HFFc6 (cell line): ENCODE measurements at places on chromosomes 2 and 18. TPM values are rescaled to one million over a fixed set of nuclear protein-coding genes. Genes with fewer than 3 reads are reported as not detected.

DNA sequence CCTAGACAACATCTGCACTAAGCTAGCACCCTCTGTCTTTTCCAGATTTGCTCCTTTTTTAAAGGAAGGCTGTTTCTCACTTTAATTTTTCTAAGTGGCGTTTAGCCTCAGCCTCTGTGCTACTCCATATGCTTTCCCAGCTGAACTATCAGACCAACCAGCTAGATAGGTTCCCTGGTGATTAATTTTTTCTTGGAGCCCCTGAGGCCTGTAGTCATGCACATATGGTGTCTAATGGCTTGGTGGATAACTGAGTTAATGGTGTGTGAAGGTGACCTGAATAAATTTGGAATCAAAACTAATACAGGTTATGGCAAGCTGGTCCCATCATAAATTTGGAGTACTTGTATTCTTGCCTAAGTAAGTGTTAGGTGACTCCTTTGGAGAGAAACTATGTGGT lies 135.5 kb downstream of the MGAT5 start:
- H3K4me1 ChIP-seq = peaks cover 28% of the 10 kb centered on the region
- no peak overlapping the region for H3K4me3 ChIP-seq
- no peak overlapping the region for H3K27ac ChIP-seq
- no peak for DNase-seq
- H3K36me3 ChIP-seq = peaks cover 24% of the 10 kb centered on the region

- peaks cover 33% of the 10 kb centered on the region for H3K36me3 ChIP-seq
- H3K4me3 ChIP-seq = peak overlapping the region; percentile 41
- H3K27me3 ChIP-seq = no peaks in the 10 kb centered on the region
- peaks cover 76% of the 10 kb centered on the region for H3K4me1 ChIP-seq
- peak; percentile 99 for DNase-seq
- peak overlapping the region; percentile 90 for H3K27ac ChIP-seq
These were observed 12.5 kb upstream of the SLC38A11 start for GRCh38 chr2:164967781-164968228.

GRCh38 chr18:77121523-77121922 lies 11.1 kb downstream of the MBP start:
- H3K27me3 ChIP-seq = peaks cover 2% of the 10 kb centered on the region; the same call in 1 of the 2 replicates
- no peak for DNase-seq
- H3K27ac ChIP-seq = no peak overlapping the region
- H3K36me3 ChIP-seq = no peaks in the 10 kb centered on the region
- peaks cover 9% of the 10 kb centered on the region; the same call in 1 of the 2 replicates for H3K4me1 ChIP-seq

DNA sequence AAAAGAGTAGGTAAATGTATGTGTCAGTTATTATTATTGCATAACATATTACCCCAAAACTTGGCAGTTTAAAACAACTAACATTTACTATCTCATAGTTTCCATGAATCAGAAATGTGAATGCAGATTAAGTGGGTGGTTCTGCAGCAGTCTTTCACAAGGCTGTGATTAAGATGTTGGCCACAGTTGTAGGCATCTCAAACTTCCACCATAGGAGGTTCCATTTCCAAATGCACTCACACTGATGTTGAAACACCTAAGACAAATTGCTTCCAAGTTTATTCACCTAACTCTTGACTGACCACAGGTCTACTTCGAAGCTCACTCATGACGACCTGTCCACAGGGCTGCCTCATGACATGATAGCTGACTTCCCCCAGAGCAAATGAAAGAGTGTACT lies 360.8 kb downstream of the GRB14 start:
- no peak for DNase-seq
- H3K27ac ChIP-seq = no peak overlapping the region
- no peak overlapping the region for H3K4me3 ChIP-seq
- no peaks in the 10 kb centered on the region for H3K27me3 ChIP-seq

- H3K27me3 ChIP-seq = peaks cover 49% of the 10 kb centered on the region
- H3K4me1 ChIP-seq = no peaks in the 10 kb centered on the region
- no peaks in the 10 kb centered on the region for H3K36me3 ChIP-seq
- no peak overlapping the region for H3K27ac ChIP-seq
These were observed 6.3 kb upstream of the PKDCC start for GRCh38 chr2:42041377-42042127.

GRCh38 chr2:211881449-211881848 lies 657.2 kb downstream of the ERBB4 start:
- H3K4me3 ChIP-seq = no peak overlapping the region
- DNase-seq = no peak
- no peak overlapping the region for H3K27ac ChIP-seq

DNA sequence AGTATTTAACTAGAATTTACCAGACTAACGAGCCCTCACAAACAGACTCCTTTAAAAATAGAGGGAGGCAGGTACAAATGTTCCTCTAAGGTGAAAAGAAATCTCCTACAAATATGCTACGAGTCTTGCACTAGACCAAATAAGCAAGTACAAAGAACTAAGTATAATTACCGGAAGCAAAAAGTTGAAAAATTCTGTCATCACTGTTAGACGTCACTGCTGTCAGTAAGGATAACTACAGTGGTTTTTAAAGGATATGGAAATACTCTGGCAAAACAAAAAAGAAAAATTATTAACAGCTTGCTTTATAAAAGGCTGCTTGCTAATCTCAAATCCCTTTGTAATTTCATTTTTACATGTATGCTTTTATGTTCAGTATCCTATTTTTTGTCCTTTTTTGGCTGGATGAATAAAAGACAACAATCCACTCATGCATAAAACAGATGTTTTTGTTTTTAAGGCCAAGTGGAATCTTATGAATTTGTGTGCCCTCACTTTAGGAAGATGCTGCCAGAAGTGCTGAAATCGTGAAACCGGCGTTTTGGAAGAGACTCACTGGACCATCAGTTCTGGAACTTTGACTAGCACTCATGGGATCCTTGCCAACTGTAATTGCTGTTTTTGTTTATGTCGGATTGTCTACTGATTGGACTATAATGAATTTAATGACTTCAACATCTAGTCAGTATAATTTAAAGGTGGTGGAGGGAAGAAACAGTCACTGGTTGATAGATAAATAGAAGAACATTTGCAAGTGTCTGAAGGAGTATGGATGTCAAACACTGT lies 6.7 kb downstream of the ZNF521 start:
- no peak overlapping the region for H3K27ac ChIP-seq
- DNase-seq = peak; percentile 8
- H3K36me3 ChIP-seq = no peaks in the 10 kb centered on the region
- no peak overlapping the region for H3K4me3 ChIP-seq

GRCh38 chr18:79166702-79167101 lies 97.5 kb downstream of the ATP9B start:
- H3K4me3 ChIP-seq = no peak overlapping the region
- peaks cover 8% of the 10 kb centered on the region; the same call in 1 of the 2 replicates for H3K36me3 ChIP-seq
- H3K27ac ChIP-seq = no peak overlapping the region

- peaks cover 55% of the 10 kb centered on the region for H3K4me1 ChIP-seq
- H3K27me3 ChIP-seq = peaks cover 11% of the 10 kb centered on the region
- peak overlapping the region; percentile 100 for H3K4me3 ChIP-seq
These were observed 1.7 kb downstream of the RTN4 start for GRCh38 chr2:55048508-55049042.

DNA sequence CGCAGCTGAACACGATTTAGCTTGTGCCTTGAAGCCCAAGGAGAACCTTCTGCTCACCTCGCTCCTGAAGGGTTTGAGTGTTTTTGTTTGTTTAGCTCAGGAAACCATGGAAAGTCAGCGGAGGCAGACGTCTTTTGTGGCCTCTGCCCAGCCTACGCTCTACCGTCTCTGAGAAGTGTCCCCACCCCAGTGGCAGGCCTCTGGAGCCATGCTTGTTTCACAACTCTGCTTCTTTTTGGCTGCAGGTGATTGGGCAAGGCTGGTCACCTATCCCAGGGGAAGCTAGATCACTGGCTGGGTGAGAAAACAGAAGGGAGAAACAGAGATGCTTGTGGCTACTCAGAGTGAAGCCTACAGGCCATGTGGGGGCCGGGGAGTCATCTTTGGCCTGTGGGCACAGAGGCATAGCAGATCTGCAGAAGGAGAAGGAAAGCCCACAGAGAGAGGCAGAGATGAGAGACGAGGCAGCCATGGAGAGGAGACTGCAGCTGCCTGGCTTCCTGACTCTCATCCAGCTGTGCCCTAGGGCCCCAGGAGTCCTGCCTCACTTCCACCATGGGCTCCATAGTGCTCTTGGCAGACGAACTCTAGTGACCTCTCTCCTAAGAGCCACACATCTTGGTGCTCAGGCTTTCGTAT lies 50.1 kb downstream of the CIB4 start:
- H3K4me1 ChIP-seq = no peaks in the 10 kb centered on the region
- no peak for DNase-seq
- H3K36me3 ChIP-seq = no peaks in the 10 kb centered on the region
- no peak overlapping the region for H3K4me3 ChIP-seq

- no peaks in the 10 kb centered on the region for H3K27me3 ChIP-seq
- no peak overlapping the region for H3K4me3 ChIP-seq
These were observed 11.5 kb upstream of the GMCL1 start for GRCh38 chr2:69817729-69818501.

GRCh38 chr18:55380589-55380988 lies 207.4 kb downstream of the TCF4 start:
- no peak overlapping the region for H3K4me3 ChIP-seq
- H3K4me1 ChIP-seq = peaks cover 28% of the 10 kb centered on the region
- no peaks in the 10 kb centered on the region for H3K27me3 ChIP-seq
- H3K36me3 ChIP-seq = peaks cover 46% of the 10 kb centered on the region
- H3K27ac ChIP-seq = no peak overlapping the region

DNA sequence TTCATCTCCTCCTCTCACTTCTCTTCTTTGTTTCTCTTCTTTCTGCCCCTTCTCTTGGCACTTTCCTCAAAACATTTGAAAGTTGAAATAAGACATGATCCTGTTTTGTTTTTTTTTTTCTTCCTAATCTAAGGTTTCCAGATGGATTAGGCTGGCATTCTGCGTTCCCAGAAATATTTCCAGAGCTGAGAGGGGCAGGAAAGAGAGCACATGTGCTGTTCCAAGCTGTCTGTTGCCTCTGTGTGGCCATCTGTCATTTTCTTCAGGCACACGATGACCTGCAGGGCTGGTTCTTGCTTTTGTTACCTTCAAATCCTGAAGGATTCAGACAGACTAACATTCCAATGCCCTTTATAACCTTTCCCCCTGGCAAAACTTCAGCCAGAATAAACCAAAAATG lies 142.9 kb downstream of the RNF144A start:
- H3K36me3 ChIP-seq = 0 out of 2 replicates have a peak, but pooled peaks cover 5% of the 10 kb centered on the region
- DNase-seq = no peak
- H3K27me3 ChIP-seq = no peaks in the 10 kb centered on the region
- no peak overlapping the region for H3K27ac ChIP-seq

- no peaks in the 10 kb centered on the region for H3K36me3 ChIP-seq
- no peaks in the 10 kb centered on the region for H3K27me3 ChIP-seq
- no peak overlapping the region for H3K4me3 ChIP-seq
These were observed 313.0 kb upstream of the SLC39A10 start for GRCh38 chr2:195343942-195344530.

DNA sequence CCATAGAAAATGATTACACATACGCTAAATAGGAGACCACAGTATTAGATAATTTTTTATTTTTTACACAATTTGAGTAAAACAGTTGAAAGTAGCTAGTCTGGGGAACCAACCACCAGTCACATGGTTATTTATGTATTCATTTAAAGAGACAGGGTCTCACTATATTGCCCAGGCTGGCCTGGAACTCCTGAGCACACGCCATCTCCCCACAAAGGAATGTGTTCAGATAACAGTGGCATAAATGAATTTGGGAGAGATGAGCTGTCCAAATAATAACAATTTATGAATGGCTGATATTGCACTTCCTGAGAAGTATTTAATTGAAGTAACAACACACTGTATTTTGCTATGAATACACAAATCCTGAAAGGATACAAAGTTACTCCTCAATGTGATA lies 39.7 kb downstream of the KIDINS220 start:
- no peak overlapping the region for H3K4me3 ChIP-seq
- peaks cover 33% of the 10 kb centered on the region for H3K4me1 ChIP-seq
- no peak for DNase-seq
- peaks cover 47% of the 10 kb centered on the region for H3K36me3 ChIP-seq
- H3K27ac ChIP-seq = no peak overlapping the region

DNA sequence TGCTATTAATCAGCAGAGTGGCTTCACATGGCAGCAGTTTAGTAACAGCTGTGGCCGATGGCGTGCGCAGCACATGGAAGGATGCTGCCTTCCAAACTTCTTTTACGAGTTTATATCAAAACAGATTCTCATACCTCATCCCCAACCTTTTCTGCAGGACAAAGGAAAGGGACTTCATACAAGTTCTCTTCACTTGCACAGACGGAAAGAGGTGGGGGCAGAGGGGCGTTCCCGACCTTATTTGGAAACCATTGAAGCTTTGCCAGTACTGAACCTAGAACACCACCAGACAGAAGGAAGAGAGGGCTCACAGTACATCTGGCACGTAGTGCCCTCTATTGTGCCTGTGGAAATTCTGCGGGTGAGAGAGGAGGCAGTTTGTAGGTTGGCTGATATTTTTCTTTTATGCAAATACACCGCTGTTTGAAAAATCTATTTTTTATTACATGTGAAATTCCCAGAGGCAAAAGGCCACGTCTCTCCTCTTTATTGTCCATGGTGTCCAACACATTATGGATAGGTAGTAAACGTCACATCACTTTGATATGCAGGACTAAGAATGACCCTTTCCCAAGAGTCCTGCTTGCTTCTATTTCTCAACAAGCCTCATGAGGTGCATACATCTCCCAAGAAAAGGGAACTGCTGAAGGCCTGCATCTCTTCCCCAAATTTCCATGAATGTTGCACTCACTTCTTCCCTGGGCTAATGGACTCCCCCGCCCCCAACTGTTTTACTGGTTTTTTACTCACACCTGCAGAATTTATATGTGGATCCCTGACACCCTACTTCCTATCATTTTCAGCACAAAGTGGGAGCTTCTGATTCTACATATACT lies 31.3 kb downstream of the COLEC12 start:
- H3K27ac ChIP-seq = no peak overlapping the region
- H3K36me3 ChIP-seq = no peaks in the 10 kb centered on the region
- no peak overlapping the region for H3K4me3 ChIP-seq
- no peak for DNase-seq
- H3K27me3 ChIP-seq = peaks cover 19% of the 10 kb centered on the region
- peaks cover 18% of the 10 kb centered on the region for H3K4me1 ChIP-seq

The EHBP1 gene
- 63.5 to 83.4 TPM (median 82.8 TPM) in 3 replicates for total RNA-seq

The RFX8 gene
- 1.8 to 8.0 TPM (median 3.5 TPM) in 3 replicates for total RNA-seq

The GAD1 gene
- total RNA-seq = 0.28 TPM in 1 of 3 replicates, not detected in the others

The GPR35 gene
- total RNA-seq = 0.21 to 0.23 TPM in 2 of 3 replicates, not detected in the other

The STARD6 gene
- 0.37 TPM in 1 of 3 replicates, not detected in the others for total RNA-seq

The ATP5F1A gene
- 457 to 516 TPM (median 481 TPM) in 3 replicates for total RNA-seq

The IMPACT gene
- total RNA-seq = 33.9 to 48.1 TPM (median 37.5 TPM) in 3 replicates

The CROCC2 gene
- not detected in 3 replicates for total RNA-seq

The DPYSL5 gene
- total RNA-seq = not detected in 3 replicates

The SPAG16 gene
- 13.9 to 17.5 TPM (median 17.3 TPM) in 3 replicates for total RNA-seq

The DOK6 gene
- not detected in 2 replicates for total RNA-seq

The BOK gene
- 29.1 to 43.0 TPM (median 42.4 TPM) in 3 replicates for total RNA-seq

The GTF2A1L gene
- total RNA-seq = not detected in 2 replicates
